Activated CD4-positive, alpha-beta T cell treated with anti-CD3 and anti-CD28 coated beads, Interleukin-2, amount 10 ng/mL, durations not matched to agents 24 days and 14 days (primary cell): ENCODE measurements at places on chromosomes 12 and 14.
A peak's percentile ranks its signal among the peaks of the same experiment; 100 is the strongest.

- H3K27ac ChIP-seq = no peak overlapping the region
- H3K4me1 ChIP-seq = no peaks in the 10 kb centered on the region
- H3K27me3 ChIP-seq = peaks cover 38% of the 10 kb centered on the region
These were observed 21.3 kb upstream of the FAM234B start for GRCh38 chr12:13022851-13023271.

GRCh38 chr12:52636189-52636588 lies 15.8 kb downstream of the KRT2 start:
- H3K4me1 ChIP-seq = peaks cover 20% of the 10 kb centered on the region
- peaks cover 18% of the 10 kb centered on the region for H3K27me3 ChIP-seq
- no peak overlapping the region for H3K4me3 ChIP-seq
- no peak for DNase-seq
- no peaks in the 10 kb centered on the region for H3K36me3 ChIP-seq

DNA sequence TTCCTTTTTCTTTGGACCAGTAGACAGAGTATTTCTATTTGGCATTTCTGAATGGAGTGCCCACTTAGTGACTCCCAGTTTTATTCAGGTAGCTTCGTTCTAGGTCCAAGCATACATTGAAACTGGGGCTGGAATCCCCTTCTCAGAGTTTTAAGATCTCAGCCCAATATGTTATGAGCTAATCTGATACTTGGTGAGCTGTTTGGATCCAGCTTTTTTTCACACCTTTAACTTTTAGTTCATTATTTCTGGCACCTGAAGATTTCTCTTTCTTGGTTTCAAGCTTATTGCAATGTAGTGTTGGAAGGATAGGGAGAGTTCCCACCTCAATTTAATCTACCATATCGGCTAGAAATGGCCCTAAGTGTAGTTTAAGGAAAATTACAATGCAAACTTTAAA lies 53.5 kb upstream of the CCDC198 start:
- DNase-seq = no peak
- no peaks in the 10 kb centered on the region for H3K36me3 ChIP-seq
- no peak overlapping the region for H3K27ac ChIP-seq
- no peak overlapping the region for H3K4me3 ChIP-seq
- H3K27me3 ChIP-seq = no peaks in the 10 kb centered on the region

DNA sequence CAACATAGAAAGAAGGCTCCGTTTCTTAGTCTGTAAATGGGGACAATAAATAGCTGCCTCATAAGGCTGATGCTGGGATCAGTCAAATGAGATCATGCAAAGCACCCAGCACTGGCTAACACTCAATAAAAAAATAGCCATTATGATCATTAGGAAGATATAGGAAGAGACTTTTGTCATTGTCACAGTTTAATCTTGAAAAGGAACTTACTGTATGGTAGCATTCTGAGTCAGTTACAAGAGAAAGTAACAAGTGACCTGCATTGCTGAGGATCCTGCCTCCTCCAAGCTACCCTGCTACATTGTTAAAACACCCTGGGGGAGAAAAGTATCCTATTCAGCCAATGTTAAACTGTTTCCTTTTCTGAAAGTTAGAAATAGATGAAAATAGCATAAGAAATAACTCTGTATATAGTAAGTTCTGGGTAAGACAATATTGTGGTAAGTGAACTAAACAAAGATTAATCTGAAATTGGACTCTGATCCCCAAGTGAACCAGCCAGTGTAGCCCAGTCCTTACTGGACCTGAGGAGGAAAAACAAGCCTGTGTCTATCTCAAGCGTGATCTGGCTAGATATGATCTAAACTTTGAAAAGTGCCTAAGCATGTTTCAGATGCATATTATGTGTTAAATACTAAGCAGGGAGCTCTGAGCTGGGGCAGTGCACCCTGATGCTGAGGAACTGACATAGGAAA lies 3.6 kb upstream of the NUDT4 start:
- H3K27ac ChIP-seq = no peak overlapping the region
- no peak overlapping the region for H3K4me3 ChIP-seq
- H3K36me3 ChIP-seq = no peaks in the 10 kb centered on the region
- H3K27me3 ChIP-seq = peaks cover 3% of the 10 kb centered on the region

- DNase-seq = no peak
- no peaks in the 10 kb centered on the region for H3K27me3 ChIP-seq
- no peak overlapping the region for H3K4me3 ChIP-seq
- H3K4me1 ChIP-seq = peaks cover 15% of the 10 kb centered on the region
- H3K36me3 ChIP-seq = peaks cover 35% of the 10 kb centered on the region
- no peak overlapping the region for H3K27ac ChIP-seq
These were observed 3.6 kb upstream of the TGM1 start for GRCh38 chr14:24266344-24267244.

- no peak overlapping the region for H3K27ac ChIP-seq
- no peak for DNase-seq
- H3K4me1 ChIP-seq = no peaks in the 10 kb centered on the region
- H3K27me3 ChIP-seq = no peaks in the 10 kb centered on the region
These were observed 24.1 kb upstream of the ATP2A2 start for GRCh38 chr12:110256780-110257431.

DNA sequence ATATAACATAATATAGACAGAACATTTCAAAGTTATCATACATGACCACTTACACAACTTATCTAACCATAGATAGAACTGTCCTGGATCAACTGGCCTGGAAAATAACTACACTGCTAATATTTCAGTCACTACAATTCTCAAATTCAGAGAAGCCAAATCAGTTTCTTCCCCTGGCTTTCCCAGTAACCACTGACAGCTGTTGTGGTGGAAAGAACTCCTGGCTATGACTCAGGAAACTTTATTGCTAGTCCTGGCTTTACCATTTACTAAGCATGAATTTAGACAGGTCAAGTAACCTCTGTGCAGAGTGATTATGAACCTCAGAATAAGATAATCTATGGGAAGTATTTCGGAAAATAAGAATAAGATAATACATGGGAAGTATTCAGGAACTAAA lies 244.9 kb upstream of the DIO2 start:
- no peak for DNase-seq
- no peaks in the 10 kb centered on the region for H3K27me3 ChIP-seq
- no peaks in the 10 kb centered on the region for H3K4me1 ChIP-seq
- H3K4me3 ChIP-seq = no peak overlapping the region

DNA sequence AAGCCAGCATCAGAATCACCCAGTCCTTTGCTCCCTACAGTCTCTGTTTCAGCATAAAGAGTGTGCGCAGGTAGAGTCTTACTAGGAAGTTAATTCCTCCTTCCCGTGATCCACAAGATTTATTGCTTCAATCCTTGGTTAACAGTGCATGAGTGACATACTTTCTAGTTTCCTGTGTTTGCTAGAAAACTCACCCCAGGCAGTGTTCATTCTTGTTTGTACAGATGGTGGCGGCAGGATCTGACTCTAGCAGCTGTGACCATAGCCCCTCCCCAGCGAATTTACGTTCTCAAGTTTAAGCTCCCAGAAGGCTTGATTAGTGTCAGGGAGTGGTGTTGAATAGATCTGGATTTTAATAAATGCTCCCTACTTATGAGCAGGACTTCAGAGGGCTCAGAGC lies 75.9 kb upstream of the ANO2 start:
- peak; percentile 22 for DNase-seq
- no peak overlapping the region for H3K4me3 ChIP-seq
- H3K36me3 ChIP-seq = no peaks in the 10 kb centered on the region
- no peaks in the 10 kb centered on the region for H3K4me1 ChIP-seq
- H3K27me3 ChIP-seq = peaks cover 3% of the 10 kb centered on the region

DNA sequence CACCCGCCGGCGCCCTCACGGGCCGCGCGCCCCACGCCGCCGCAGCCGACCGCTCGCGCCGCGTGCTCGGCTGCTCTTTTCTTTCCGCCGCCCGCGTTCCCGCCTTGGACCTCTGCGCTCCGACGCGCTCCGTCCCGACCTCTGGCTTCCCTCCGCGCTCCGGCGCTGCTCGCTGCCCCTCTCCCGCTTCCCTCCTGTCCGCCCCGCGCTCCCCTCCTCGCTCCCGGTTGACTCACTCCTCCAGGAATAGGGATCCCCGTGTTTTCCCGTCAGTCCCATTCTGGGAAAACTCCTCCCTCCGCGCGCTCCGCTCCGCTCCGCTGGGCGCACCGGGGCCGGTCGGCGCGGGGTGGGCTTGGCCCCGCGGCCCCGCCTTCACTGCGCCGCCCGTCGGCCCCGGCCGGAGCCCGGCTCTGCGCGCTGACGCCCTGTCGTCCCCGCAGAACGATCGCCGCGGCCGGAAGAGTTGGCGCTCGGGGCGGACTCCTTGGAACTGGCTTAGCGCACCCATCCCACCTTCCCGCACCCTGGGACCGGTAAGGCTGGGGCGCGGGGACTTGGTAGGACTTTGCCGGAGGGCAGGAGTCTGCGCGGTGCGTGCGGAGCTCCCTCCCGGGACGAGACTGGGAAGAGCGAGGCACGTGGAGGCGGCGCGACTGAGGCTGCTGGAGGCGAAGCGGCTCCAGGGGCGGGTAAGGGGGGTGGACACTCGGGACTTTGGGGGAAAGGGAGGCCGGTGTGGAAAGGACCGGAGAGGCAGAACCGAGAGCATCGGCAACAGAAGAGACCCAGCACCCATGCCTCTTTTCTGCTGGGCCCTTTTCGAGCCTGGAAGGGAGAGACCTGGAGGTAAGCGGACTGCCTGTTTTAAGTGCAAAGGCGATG lies 550 bp downstream of the TEAD4 start:
- peaks cover 59% of the 10 kb centered on the region for H3K27me3 ChIP-seq
- peak overlapping the region; percentile 48 for H3K27ac ChIP-seq
- DNase-seq = peak; percentile 71
- H3K4me1 ChIP-seq = peaks cover 13% of the 10 kb centered on the region

- peak overlapping the region; percentile 75 for H3K27ac ChIP-seq
- no peaks in the 10 kb centered on the region for H3K27me3 ChIP-seq
- H3K36me3 ChIP-seq = no peaks in the 10 kb centered on the region
- H3K4me1 ChIP-seq = peaks cover 11% of the 10 kb centered on the region
- peak overlapping the region; percentile 77 for H3K4me3 ChIP-seq
These were observed 18.5 kb upstream of the DHRS7 start for GRCh38 chr14:60183741-60184140.

GRCh38 chr14:104293851-104294627 lies 155.7 kb downstream of the KIF26A start:
- no peak overlapping the region for H3K27ac ChIP-seq
- H3K4me1 ChIP-seq = no peaks in the 10 kb centered on the region
- H3K4me3 ChIP-seq = no peak overlapping the region
- no peaks in the 10 kb centered on the region for H3K36me3 ChIP-seq
- H3K27me3 ChIP-seq = no peaks in the 10 kb centered on the region

DNA sequence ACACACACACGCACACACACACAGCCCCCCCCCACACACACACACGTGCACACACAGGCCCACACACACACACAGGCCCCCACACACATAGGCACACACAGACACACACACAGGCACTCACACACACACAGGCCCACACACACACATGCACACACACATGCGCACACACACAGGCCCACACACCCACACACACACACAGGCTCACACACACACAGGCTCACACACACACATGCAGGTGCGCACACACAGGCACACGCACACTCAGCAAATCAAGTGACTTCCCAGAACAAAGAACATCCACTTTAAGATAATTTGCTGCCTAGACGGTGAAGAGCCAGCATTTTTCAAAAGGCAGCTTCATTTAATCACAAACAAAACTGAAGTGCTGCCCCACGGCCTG lies 78.5 kb upstream of the FBRSL1 start:
- no peaks in the 10 kb centered on the region for H3K27me3 ChIP-seq
- H3K27ac ChIP-seq = no peak overlapping the region
- no peaks in the 10 kb centered on the region for H3K4me1 ChIP-seq

DNA sequence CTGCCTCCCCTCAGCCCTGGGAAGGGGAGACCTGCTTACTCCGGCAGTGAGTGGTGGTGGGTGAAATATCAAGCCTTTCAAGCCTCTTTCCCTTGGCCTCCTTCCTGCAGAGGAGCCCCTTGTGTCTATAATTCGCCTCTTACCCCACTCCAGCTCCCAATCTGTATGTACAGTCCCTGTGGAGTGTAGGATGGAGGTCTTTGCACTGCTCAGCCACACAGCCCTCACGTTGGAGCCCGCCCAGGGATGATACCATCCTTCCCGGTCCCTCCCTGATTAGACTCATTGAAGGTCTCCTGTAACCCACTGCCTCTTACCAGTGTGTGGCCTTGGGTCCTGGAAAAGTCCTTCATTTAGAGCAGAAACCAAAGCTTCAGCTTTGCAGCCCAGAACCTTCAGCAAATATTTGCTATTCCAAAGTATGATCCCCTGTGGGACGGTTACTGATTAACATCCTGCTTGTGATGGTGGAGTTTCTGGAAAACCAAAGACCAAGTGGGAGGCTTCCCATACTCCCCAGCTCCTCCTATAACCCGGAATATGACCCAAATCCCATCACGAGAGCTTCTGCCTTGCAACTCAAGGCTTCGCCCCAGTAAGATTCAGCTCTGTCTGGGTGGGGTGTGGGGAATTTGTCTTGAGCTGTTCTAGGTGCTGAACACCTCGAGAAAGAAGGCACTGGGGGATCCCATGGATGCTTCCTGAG lies at the start of gene SERPINA10:
Gene SERPINA10, minus strand, starts transcription at position 397 of the 706 bp plus-strand sequence. CDS start 2,675 bp downstream, outside the sequence.
- H3K4me1 ChIP-seq = no peaks in the 10 kb centered on the region
- DNase-seq = peak; percentile 47
- H3K4me3 ChIP-seq = no peak within 1 kb of the TSS
- H3K36me3 ChIP-seq = no peaks in the 10 kb centered on the region
- H3K27ac ChIP-seq = no peak within 1 kb of the TSS
- no peaks in the 10 kb centered on the region for H3K27me3 ChIP-seq

DNA sequence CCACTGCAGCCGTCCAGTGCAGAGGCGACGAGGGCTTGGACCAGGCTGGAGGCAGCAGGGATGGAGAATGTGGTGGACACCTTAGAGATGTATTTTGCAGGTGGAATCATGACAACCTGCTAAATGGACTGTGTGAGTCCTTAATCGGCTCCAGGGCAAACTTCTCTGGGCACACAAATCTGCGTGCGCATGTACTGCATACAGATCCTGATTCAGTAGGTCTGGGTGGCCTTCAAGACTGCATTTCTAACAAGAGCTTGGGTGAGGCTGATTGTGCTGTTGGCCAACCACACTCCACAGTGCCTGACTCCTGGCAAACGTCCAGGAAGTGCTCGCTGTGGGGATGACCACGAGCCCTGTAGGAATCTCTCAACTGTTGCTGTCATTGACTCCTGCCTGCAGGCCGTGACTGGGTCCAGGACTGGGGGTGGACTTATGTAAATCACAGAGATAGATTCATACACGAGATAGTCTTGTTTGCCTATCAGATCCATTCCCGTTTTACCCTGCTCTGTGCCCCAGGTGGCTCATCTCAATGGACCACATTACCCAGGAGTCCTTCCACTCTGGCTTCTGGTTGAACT lies 27.2 kb downstream of the JDP2 start:
- peaks cover 5% of the 10 kb centered on the region for H3K4me1 ChIP-seq
- H3K27ac ChIP-seq = no peak overlapping the region
- H3K36me3 ChIP-seq = no peaks in the 10 kb centered on the region
- H3K27me3 ChIP-seq = no peaks in the 10 kb centered on the region
- H3K4me3 ChIP-seq = no peak overlapping the region

GRCh38 chr12:116924558-116925453 lies 14.1 kb downstream of the FBXW8 start:
- peaks cover 23% of the 10 kb centered on the region for H3K36me3 ChIP-seq
- peak overlapping the region; percentile 76 for H3K4me3 ChIP-seq
- peaks cover 65% of the 10 kb centered on the region for H3K4me1 ChIP-seq
- peaks cover 10% of the 10 kb centered on the region for H3K27me3 ChIP-seq
- H3K27ac ChIP-seq = peak overlapping the region; percentile 76
- DNase-seq = peak; percentile 91

GRCh38 chr14:101965181-101965544 lies 790 bp downstream of the DYNC1H1 start:
- H3K4me1 ChIP-seq = peaks cover 37% of the 10 kb centered on the region
- peak overlapping the region; percentile 91 for H3K4me3 ChIP-seq
- H3K27ac ChIP-seq = peak overlapping the region; percentile 89
- peak; percentile 92 for DNase-seq
- H3K36me3 ChIP-seq = peaks cover 11% of the 10 kb centered on the region
- peaks cover 2% of the 10 kb centered on the region for H3K27me3 ChIP-seq

- H3K36me3 ChIP-seq = no peaks in the 10 kb centered on the region
- H3K4me3 ChIP-seq = no peak overlapping the region
- H3K4me1 ChIP-seq = no peaks in the 10 kb centered on the region
- no peak for DNase-seq
- H3K27ac ChIP-seq = no peak overlapping the region
These were observed 192.2 kb upstream of the ARHGAP5 start for GRCh38 chr14:31884776-31885379.
